ENCODE measurements at places on chromosomes 6 and 20. TPM values are rescaled to one million over a fixed set of nuclear protein-coding genes. Genes with fewer than 3 reads are reported as not detected.

Gene ANKRD66
- total RNA-seq: not detected

Gene TMEM200A
- total RNA-seq: 33.1 TPM

Gene UBD
- 0.17 TPM for total RNA-seq

Gene RBBP8NL
- total RNA-seq: not detected

Gene TMEM14A
- 124 TPM for total RNA-seq

Gene MCHR2
- total RNA-seq: 0.15 TPM

Gene RING1
- total RNA-seq: 48.5 TPM

Gene RSPO3
- 0.42 TPM for total RNA-seq

Gene CST3
- total RNA-seq: 330 TPM

Gene FAM209B
- total RNA-seq: not detected

Gene MUC22
- total RNA-seq: not detected

Gene RAET1E
- 1.5 TPM for total RNA-seq

Gene TNXB
- not detected for total RNA-seq
